Aorta (tissue), 5 donors: ENCODE measurements at places on chromosomes 1 and 21.

GRCh38 chr1:247496581-247497285, 38.8 kb upstream of the OR2B11 start:
- no peak for DNase-seq

GRCh38 chr1:175527773-175528172, 215.6 kb downstream of the TNR start:
- DNase-seq = no peak

DNA sequence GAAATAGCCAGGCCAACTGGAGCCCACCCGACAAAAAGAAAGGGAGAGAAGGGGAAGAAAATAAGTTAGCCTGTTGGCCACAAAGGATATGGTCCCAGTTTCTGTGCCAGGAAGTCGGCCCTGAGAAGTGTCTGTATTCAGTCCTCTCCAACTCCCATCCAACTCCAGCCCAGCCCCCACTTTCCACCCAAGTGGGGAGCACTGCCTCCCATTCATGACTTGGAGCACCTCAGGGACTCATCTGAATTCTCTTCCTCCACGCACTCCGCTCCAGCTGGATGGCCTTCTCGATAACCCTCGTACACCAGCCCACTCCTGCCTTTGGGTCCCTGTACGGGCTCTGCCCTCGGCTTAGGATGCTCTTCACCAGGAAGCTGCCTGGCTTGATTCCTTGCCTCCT, 2.0 kb upstream of the WNT2B start:
- no peak for DNase-seq

DNA sequence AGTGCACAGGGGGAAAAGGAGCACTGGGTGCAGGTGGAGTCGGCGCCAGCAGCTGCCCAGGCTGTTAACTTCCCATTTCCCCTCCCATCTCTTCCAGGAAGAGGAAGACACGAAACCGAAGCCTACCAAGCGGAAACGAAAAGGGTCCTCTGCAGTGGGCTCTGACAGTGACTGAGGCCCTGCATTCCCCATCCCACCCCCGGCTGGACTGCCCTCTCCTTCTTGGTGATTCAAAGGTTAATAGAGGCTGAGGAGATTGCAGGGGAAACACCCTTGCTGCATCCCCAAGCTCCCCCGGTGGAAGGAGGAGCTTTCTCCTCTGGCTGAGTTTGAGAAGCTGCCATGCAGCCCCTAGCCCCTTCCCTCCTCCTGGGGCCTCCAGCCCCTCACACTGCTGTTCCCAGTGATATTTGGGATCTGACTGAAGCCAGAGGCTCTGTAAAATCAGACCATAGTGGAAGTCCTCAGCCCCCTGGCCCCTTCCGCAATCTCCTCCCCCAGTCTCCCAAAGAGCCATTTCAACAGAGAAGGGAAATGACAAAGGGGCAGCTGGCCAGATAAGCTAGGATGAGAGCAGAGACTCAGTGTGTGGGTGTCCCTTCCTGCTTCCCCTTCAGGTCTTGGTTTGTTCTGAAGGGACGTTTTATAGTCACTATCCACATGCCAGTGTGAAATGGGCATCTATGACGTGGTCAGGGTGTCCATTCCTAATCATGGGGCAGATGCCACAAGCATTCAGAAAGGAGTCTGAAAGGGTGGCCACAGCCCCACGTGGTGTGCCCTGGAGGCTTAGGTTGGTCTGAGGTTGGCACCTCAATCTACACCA, 1.9 kb upstream of the SLC27A3 start:
- DNase-seq = no peak
